ENCODE measurements at places on chromosomes 13 and 19.

- DNase-seq: no peak
These were observed 450.9 kb upstream of the GPC6 start for GRCh38 chr13:92775658-92776057.

DNA sequence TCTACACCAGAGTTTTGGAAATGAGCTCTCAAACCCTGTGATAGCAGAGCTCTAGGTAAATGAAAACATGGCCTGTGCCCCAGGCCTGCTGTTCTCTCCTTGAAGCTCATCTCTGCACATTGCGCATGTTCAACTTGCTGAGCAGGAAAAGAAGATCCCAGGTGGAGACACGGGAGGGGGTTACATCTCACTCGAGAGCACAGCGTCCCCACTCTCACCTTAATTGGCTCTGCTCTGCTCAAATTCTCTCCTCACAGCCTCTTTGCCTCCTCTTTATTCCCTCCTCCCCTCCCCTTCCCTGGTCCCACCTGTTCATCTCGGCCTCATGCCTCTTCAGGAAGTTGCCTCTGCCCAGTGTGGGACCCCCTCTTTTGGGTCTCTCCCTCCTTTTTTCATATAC, 44.7 kb downstream of the RGCC start:
- no peak for DNase-seq

GRCh38 chr19:4695224-4695731, 25.1 kb upstream of the MYDGF start:
- DNase-seq: no peak

GRCh38 chr19:28213470-28214082, 999.4 kb downstream of the UQCRFS1 start:
- DNase-seq: no peak

DNA sequence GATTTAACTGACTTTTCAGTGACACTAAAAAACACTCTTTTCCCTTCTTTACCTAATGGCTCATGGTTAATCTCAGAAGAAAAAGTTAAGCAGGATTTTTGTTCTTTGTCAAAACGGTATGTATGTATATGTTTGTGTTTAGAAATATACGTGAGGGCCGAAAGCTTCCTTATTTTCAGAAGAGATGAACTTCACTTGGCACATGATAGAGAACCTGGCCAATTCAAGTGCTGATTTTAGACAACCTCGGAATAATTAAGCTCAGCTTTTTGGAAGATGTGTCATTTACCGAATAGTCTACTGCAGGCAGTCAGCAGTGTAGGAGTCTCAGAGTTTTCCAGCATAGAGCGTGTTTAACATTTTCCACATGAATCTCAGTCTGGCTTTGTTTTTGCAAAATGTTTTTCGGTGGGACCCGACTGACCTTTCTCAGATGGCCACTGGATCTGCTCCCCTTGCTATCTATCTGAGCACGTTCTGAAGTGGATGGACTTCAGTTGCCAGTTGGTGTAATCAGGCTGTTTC, 4.6 kb downstream of the RNASEH2B start:
- no peak for DNase-seq

- no peak for DNase-seq
These were observed 41.4 kb upstream of the FLT1 start for GRCh38 chr13:28536371-28536770.
